NCI-H748 treated with DMSO at 0.1 percent for 48 hours (cell line): ENCODE measurements at places on chromosomes 1 and 21.
A peak's percentile ranks its signal among the peaks of the same experiment; 100 is the strongest.

DNA sequence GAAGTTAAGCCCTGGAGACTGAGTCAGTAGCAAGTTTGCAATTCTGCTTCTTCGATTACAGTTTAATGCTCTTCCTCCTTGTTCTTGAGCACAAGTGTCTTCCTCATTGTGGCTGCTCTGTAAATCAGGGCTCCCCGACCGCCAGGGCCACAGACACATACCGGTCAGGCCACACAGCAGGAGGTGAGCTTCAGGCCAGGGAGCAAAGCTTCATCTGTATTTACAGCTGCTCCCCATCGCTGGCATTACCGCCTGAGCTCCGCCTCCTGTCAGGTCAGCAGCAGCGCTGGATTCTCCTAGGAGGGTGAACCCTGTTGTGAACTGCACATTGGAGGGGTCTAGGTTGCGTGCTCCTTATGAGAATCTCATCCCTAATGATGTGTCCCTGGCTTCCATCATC is 1.7 kb upstream of the TRAPPC10 start:
- DNase-seq: no peak

GRCh38 chr21:33157303-33157702 is 72.4 kb upstream of the IFNAR2 start:
- no peak for DNase-seq

- DNase-seq: no peak
These were observed 97.3 kb downstream of the PAX7 start for GRCh38 chr1:18727956-18728355.

DNA sequence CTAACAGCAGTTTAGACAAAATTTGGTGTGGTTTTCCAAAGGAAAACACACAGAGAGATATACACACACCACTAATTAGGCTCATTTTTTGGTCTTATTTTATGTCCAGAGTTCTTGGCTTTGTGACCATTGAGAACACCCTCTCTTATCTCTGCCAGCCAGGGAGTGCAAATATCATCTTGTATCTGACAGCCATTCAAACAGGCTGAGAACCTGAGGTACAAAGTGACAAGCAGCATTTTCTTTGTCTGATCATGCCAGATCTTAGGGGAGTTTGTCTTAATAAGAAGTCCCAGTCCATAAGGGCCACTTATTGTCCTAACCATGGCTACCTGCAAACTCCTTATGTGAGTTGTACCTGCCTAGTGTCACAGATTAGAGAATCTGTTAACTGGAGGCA is 1165.2 kb downstream of the BRINP3 start:
- no peak for DNase-seq

DNA sequence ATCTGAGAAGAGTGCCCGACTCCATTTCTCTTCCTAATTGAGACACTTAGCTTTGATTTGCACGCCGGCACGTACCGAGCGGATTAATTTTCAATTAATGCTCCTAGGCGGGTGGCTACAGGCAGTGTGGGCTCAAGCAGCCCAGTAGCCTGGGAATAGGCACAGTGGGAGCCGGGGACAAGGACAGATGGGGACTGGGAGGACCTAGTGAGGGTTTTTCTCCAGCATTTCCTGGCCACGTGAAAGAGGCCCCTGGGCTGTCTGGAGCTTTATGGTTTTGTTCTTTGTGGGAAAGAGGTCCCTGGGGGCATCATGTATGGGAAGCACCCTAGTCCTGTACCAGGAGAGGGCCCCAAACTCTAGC is 78.6 kb upstream of the CSF3R start:
- no peak for DNase-seq

GRCh38 chr1:226349801-226350518 is 41.0 kb upstream of the LIN9 start:
- DNase-seq: no peak

DNA sequence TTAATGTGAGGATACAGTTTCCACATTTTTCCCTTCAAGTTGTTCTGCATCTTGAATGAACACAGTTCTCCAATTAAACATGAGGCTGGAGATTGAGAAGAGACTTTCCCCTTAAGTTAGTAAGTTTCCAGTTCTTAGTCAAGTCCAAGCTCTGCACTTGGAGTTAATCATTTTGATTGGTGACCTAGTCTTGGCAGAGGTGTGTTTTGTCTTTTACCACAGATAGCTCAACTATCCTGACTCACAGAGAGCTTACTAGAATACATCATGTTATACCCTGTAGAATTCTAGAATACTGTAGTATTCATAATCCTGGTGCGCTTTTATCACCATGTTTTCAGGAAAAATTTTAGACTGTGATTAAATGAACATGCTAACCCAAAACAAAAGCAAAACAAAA is 129.2 kb downstream of the CYYR1 start:
- DNase-seq: no peak

DNA sequence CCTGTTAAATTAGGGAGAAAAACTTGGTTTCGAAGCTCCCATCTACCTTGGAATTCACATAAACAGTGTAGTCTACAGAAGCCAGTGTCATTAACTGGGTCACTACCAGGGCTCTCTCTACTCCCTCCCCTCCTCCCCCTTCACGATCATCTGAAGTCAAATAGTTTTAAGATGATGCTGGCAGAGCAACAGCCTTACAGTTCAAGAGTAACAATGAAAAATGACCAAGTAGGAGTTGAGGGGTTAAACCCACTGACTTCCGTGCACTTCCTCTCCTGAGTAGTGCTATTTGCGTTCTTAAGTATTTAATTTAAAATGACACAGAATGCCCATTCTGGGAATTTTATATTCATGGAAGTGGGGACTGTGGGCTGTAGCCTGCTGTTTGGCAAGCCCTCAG is 236.9 kb downstream of the SIPA1L2 start:
- no peak for DNase-seq

GRCh38 chr1:150970808-150971582 is 3.6 kb downstream of the CERS2 start:
- DNase-seq: no peak

GRCh38 chr1:22208268-22208972 is 65.5 kb upstream of the WNT4 start:
- no peak for DNase-seq

- DNase-seq: no peak
These were observed 11.2 kb downstream of the AGO1 start for GRCh38 chr1:35894183-35894582.

GRCh38 chr1:176159993-176160392 is 47.1 kb downstream of the COP1 start:
- DNase-seq: no peak

DNA sequence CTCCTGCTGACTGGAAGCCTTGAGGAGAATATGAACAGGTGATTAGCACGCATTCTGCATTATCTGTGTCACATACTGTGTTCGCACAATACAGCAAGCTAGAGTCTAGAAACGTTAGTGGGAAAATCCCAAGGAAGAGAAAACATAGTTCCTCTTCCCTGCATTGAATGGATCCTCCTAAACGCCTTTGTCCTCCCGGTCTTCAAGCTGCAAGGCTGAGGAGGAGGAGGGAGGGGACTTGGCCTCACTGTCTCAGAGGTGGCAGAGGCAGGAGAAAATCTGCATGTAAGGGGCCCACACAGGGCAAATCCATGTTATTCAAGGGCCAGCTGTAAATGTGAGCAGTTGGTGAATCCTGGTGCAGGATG is 34.4 kb downstream of the WNT9A start:
- DNase-seq: no peak

DNA sequence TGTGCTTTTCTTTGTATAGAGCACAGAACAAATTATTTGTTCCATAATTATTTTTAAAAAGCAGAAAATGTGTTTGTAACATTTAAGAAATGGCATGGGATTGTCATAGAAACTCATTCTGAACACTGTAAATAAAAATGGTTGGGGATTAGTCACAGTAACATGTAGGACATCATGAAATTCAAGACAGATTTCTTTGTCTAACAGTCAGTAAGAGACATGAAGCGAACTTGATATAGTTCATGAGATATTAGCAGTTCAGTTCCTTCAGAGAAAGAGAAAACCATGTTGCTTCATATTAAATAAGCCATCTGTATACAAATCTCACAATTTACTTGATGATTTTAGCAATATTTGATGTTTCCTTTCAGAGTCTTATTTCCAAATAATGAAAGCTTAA is 19.7 kb downstream of the NFIA start:
- no peak for DNase-seq

DNA sequence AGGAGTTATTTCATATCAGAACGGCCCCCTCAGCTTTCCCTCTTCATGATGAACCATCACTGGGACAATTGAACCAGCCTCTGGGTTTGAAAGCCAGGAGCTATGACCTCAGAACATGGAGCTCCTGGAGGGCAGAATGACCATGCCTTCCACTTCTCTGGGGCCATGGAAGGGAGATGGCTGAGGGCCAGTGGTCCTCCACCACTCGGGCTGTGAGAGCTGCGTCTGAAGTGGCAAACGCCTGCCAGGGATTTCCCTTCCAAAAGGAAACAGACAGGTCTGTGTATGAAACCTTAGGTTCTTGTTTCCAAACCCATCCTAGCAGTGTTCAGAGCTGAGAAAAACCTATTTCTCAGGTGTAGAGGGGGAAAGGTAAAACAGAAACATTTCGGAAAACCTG is 22.5 kb downstream of the PKP1 start:
- no peak for DNase-seq

GRCh38 chr21:28106370-28106890 is 886.2 kb downstream of the LTN1 start:
- no peak for DNase-seq

DNA sequence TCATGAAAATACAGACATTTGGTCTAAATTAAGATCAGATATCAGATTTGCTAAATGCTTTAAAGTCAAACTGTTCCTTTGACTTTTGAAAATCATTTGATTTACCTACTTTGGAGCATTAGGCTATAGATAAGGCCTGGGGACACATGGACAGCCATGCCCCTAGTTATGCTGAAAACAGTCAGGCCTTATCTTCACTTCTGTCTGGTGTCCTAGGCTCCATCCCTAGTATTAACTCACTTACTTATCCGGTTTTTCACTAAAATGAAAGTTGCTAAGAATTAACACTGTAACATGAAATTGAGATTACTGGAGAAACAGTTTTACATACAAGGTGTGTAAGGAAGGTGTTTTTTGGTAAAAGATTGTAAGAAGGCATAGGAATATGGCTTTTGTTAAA is 4.5 kb upstream of the CATSPERE start:
- no peak for DNase-seq

DNA sequence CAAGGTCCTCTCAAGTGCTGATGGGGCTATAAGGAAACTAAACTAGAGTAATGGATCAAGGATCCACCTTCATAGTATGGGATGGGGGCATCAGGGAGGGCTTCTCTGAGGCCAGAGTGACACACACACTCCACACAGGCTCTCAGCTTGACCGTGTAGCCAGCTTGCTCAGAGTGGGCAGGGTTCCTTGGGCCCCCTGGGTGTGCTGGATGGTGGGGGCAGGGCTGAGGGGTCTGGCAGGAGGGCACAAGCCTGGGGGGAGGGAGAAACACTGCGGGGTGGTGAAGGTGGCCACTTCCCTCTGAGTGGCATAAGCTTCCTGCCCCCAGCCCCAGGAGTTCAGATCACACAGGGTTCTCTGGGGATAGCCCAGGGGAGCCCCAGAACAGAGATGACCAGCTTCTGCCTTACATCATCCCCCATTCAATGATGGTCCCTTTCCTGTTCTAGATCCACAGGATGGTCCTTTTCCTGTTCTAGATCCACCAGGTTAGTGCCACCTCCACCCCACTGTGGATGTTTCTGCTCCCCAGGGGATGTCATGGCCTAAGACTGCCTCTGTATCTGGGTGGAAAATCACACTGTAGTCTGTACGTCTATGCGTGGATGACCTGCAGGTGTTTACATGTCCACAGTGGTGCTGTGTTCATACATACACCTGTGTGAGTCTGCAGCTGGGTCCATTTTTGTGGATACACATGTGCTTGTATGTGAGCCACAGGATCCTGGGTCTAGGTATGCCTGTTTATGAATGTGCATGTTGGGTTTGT is 525.0 kb downstream of the PTPRU start:
- DNase-seq: no peak

DNA sequence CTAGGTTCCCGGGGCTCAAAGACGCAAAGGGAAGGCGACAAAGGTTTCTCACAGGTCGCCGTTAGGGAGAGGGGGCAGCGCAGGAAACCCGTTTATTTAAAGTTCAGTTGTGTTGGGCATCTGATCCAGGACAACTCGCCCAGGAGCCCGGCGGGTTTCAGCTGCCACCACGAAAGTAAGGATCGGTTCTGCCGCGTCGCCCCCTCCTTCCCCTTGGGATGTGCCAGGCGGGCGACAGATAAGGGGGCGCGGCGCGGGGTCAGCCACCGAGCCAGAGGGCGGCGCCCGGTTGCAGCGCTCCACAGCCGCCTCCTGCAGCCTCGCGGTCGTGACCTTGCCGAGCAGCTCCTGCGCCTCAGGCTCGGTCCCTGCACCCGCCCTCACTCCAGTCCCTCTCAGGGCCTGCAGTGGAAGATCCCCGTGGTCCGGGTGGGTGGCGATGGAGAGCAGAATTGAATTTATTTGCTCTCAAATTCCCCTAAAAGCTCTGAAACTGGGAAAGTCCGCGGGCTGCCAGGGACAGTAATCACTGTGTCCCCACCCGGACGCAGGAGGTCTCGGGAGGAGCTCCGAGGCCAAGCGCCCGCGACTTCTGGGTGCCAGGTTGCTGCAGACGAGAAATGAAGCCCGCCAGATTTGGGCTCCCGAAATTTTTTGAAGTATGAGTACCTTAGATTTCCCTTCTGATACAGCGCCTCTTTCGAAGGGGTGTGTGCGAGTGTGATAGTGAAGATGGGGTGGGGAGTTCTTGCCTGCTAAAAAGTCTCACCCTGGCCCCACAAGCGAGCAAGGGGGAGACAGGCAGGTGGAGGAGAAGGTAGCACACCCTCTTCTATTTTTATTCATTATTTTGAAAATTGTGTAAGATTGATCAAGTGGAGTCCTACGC is 28.4 kb upstream of the NFIA start:
- DNase-seq: no peak

DNA sequence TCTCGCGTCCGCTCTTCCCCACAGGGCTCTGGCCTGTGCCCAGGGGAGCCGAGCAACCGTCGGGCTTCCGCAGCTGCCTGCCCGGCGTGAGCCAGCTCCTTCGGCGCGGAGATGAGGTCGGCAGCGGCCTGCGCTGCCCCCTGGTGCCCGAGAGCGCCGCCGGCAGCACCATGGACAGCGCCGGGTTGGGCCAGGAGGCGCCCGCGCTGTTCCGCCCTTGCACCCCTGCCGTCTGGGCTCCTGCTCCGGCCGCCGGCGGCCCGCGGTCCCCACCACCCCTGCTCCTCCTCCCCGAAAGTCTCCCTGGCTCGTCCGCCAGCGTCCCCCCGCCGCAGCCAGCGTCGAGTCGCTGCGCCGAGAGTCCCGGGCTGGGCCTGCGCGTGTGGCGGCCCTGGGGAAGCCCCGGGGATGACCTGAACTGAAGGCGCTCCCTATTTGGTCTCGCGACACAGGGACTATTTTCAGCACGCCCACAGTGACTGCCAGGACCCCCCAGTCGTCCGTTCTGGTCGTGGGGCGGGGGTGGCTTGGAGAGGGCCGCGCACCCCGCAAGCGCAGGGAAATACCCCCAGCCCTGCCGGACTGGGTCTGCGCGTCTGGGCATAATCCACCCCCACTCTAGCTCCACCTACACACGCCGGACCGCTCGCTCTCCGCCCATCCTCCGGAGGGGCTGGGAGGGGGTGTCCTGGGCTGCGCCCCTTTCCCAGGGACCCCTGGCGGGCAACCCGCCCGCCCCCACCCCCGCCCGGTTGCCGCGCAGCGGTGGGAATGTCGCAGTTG is 1.3 kb downstream of the HES3 start:
- DNase-seq: peak; percentile 34

GRCh38 chr1:9300573-9300972 is 7.9 kb downstream of the SPSB1 start:
- no peak for DNase-seq
